SK-MEL-5 (cell line): ENCODE measurements at places on chromosomes 12 and 14.

- DNase-seq: no peak
Measured at GRCh38 chr14:76109087-76109880, 42.4 kb upstream of the GPATCH2L start.

DNA sequence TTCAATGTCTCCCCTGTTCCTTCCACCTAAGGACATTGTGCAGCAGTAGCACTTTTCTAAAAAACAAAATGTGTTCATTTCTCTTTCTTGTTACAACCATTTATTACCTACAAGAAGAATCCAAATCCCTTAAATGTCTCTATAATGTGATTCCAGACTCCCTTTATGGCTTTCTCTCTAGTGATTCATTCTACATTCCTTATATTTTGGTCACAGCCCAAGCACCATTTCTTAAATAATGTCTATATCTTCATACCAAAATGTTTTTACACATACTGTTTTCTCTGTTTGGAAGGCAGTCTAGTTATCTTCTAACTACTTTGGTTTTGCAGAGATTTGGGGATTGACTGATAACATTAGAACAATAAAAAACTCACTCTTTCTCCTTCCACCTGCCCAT, 1037.3 kb upstream of the FLRT2 start:
- DNase-seq: no peak

- DNase-seq: no peak
Measured at GRCh38 chr12:131816495-131816894, 11.7 kb upstream of the MMP17 start.

- no peak for DNase-seq
Measured at GRCh38 chr14:36915081-36915480, 253.4 kb downstream of the PAX9 start.

DNA sequence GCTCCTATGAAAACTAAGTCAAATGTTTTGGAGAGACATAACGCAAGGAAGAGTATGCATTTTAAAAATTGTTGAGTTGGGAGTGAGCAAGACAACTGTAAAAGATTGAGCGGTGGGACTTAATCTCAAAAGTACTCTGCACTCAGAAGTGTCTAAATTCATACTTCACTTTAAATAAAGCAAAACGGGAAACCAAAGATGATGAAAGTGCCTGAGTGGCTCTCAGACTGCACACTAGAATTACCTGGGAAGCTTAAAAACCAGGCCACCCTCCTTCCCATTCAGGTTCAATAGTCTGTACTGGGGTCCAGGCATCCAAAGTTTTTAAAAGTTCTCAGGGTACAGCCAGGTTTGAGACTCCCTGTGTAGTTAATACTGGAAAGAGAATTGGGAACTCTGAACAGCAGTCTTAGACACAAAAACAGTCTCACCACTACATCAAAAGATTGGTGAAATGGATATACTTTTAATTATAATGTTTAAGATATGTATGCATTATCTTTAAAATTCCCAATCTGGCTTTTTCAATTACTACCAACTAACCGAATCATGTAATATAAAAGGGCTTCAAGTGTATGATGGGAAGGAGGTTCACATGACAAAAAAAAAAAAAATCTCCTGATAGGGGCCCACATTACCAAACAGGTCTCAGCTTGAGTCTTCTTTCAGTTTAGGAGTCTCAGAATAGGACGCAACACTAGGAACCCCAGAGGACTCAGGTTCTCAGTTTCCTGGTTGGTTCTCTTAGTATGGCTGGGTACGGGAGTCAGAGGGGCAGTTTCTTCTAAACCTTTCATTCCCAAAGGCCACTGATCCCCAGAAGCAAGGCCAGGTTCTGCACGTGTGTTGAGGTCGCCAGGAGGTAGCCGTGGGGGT, 1.0 kb downstream of the HOMEZ start:
- peak; percentile 15 for DNase-seq

- no peak for DNase-seq
Measured at GRCh38 chr12:93679308-93679925, 2.2 kb downstream of the CRADD start.

DNA sequence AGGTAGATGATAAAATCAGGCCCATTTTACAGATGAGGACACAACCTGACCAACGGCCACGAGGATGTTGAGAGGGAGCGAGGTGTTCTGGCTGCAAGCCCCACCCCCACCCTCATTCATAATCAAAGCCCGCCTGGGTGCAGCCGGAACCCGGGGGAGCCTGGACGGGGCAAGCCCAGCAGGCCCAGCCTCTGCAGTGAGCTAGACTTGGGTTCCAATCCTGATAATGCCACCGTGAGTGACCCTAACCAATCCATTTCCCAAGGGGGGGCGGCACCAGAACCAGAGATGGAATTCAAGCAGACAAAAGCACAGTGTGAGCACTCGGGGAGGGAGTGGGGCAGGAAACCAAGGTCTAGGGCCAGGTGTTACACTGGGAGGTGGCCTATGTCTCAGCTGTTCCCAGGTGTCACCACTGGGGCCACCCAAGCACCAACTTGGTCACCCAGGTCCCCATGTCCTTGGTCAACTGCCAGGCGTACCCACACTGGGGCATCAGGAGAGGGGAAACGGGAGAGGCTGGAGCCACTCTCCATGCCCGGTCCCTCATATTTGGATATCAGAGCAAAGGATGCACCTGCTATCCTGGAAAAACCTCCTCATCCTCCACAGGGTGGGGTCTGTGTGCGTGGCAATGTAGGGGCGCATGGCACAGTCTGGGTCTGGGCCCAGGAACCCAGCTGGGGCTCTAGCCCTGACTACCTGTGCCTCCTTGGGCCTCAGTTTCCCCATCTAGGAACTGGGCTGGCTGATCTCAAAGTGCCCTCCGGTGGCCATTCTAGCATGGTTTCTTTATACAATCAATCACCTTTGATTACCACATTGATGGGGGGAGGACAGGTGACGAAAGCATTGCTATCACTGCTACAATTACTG, 58.4 kb downstream of the FAM222A start:
- DNase-seq: no peak

DNA sequence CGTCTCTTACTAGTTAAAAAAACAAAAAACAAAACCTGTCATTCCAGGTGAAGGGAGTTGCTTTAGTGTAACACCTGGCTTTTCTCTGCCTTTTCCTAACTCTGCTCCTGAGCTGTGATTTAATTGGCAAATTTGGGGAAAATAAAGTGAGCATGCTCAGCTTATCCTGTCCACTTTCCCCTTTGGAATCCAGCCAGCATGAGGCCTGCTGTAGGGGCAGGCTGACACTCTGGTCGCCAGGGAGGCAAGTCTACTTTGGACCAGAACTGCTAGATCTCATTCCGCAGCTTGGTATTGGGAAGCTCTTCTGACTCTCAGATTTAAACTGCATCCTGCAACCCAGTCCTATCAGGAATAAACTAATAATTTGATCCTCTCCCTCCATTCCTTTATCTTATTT, 30.1 kb downstream of the CDKN1B start:
- DNase-seq: no peak

DNA sequence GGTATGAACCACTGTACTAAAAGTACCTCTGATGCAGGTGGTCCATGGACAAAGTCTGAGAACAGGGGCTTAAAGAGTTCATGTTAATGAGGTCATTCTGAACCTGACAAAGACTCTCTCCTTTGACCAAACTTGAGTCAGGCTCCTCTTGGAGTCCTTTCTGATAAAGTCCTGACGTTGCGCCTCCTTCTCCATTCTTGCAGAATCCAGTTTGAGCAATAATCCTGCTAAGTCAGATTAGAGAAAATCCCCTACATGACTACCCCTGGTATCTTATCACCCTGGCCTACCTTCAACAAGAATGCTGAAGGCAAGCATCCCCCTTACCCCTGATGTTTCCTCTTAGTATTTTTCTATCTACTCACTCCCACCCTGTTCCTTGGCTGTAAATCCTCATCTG, 46.0 kb upstream of the ISM2 start:
- DNase-seq: no peak

DNA sequence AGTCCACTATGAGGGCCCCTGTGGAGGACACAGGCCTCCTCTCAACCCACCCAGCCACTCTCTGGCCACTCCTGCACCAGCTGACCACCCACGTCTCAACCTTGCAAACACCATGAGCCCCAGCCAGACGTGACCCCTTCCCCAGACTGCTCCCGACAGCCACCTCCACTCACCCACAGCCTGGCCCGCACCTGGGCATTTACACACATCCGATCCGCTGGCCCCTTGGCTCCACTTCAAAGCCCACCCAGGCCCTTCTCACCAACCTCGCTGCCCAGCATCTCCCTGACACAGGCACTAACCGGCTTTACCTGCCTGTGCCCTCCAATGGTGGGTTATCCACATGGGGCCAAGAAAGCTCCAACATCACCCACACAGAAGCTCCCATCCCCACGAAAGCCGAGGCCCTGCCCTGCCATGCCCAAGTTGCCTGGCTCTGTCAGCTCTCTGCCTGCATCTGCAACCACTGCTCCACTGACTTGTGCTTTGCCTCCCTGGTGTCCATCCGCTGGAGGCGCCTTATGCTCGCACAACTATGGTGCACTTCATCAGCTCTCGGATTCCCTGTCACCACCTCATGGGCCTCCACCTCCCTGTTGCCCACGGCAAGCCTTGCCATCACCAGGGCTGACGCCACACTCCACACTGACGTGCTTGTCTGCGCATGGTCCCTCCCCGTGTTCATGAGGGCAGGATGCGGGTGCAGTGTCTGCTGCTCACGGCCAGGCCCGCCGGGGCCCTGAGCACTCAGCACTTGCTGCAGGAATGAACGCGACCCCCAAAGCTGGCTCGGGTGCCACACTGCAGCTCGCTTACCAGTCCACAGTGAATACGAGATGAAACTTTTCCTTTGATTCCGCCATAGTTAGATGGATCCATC, 16.7 kb downstream of the P2RX2 start:
- no peak for DNase-seq

DNA sequence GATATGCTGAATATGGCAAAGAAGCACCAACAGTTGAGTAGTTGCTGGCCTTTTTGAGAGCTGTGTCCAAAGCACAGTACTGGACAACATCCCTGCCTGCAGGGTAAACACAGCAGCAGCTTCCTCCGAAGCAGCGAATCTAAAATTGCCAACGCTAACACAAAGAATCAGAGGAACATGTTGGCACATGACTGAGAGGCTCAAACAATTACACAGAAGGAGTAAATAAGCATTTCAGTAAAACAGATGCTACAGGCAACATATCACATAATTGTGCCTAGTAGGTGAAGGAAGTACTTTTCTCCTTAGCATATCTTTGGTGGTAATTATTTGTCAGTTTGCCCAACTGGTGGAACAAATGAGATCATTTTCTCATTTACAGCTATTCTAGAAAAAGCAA, 52.1 kb downstream of the KICS2 start:
- peak; percentile 13 for DNase-seq

DNA sequence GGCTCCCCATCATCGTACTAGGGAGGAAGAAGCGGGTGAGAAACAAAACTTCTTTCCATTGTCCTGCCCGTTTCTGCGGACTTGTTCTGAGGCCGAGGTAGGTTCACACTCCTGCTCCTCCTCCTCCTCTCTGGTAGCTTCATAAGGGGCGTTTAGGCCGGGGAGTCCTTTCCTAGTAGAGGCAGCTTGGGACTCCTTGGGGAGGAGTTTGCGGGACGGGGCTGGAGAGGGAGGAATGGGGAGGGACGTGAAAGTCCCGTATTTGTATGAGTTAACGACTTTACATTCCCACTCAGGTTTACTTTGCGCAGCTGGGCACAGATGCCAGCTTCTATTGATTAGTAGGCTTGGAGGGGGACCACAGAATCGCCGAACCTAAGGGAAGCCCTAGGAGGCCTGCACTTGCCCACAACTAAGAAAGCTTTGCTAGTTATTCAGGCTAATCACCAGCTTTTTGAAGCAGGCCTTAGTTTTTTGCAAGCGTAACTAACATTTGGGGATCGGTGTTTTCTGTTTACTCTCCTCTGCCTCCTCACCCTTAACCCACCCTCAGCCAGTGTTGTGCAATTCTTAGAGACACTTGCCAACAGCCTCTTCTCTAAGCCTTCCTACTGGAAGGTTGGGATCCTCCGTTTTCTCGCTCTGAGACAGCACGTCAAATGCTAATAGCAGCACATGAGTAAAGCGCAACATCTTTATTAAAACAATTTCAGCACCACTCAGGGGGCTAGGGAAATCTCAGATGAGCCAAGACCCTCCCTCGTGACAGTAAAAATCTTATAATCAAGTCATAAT, 499 bp downstream of the RNASE4 start:
- peak; percentile 32 for DNase-seq

GRCh38 chr14:73403181-73403752, 55.1 kb downstream of the NUMB start:
- DNase-seq: no peak

GRCh38 chr12:25977047-25977446, 18.6 kb downstream of the RASSF8 start:
- DNase-seq: no peak

DNA sequence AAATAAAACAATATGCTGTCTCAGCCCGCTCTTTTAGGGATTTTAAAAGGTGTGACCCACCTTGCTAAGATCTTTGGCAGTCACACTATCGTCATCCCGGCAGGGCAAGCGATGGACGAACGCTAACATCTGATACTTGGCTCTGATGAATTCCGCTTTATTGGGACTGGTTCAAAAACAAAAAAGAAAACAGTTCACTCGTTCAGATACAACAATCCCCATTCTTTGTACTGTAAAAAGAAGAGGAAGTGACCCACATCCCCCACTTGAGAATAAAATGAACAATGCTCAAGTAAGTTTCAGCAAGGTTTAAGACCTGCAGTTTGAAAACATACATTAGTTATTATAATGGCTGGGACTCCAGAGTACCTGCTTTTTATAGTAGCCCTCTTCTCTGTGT, 7.3 kb downstream of the GIT2 start:
- peak; percentile 6 for DNase-seq

DNA sequence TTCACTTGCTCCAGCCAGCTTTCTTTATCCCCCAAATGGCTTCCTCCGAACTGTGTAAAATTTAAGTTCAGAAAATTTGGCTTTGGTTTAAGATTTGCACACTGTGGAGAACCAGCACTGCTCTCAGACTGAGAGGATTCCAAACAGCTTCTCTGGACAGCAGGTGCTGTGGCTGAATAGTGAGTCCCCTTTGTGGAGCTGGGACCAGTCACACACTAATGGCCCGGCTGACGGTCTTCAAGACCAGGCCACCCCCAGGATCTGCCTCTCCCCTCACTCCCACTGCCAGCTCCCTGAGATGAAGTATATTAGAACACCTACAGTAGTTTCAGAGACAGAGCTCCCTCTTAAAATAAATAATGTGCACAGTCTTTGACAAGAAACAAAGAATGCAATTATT, 267.3 kb downstream of the BCAT1 start:
- no peak for DNase-seq

- DNase-seq: no peak
Measured at GRCh38 chr12:46835785-46836184, 10.0 kb upstream of the SLC38A4 start.

DNA sequence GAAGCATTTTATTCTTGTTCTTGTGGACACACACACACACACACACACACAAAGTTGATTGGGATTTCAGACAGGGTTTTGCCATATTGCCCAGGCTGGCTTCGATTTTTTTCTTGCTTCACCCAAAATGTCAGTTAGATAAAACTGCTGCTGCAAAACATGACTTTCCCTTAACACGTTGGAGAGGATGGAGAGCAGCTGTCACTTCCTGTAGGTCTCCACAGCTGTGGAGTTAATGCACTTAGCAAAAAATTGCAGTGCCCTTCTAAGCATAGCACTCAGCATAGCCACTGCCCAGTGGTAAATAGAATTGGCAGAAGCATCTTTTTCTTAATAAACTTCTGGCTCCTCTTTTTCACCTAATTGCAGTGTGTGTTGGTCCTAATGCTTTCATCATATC, 54.5 kb downstream of the PDZRN4 start:
- no peak for DNase-seq
